ENCODE measurements at places on chromosomes 7 and 10.

- DNase-seq, result no peak
Measured at GRCh38 chr10:86963341-86963919, 4.9 kb upstream of the ADIRF start.

DNA sequence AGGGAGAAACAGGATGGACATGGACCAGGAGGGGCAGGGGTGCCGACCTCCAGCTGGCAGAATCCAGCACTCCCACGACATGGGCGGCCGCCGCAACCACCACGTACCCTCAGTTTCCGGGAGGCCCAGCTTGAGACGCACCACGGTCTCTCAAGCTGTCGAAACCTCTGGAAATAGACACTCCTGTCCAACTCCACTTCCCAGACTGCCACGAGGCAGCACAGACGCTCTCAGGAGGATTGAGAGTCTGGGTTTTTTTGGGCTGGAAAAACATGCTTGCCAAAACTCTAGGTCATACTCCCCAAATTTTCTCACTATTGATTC lies 37.9 kb upstream of the PDGFA start:
- DNase-seq, result no peak

- no peak for DNase-seq
Measured at GRCh38 chr10:36194276-36194675, 552.2 kb upstream of the FZD8 start.

DNA sequence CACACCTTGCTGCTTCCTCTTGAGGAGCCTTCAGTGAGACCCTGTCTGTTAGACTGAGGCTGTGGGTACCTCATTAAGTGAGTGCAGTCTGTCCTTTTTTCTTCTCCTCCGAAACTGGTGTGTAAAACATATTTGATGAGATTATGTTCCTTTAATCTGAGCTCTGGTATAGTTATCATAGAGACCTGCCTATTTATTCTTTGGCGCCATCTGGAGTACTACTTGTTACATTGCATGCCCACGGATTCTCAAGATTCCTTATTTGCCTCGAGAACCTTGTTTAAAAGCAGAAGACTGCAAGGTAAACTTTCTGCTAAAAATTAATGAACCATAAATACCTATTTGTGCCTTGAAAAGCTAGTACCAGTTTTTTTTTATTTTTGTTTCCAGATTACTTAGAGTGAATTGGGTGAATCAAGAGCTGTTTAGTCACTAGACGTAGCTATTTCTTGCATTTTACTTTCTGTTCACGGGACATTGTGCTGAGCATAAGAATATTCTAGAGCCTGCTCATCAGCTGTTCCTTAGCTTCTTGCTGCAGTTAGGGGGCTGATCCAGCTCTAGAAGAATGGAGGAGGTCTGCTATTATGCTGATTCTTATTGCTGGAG lies 16.9 kb upstream of the STMP1 start:
- no peak for DNase-seq

- no peak for DNase-seq
Measured at GRCh38 chr7:118836933-118837332, 612.4 kb downstream of the ANKRD7 start.

GRCh38 chr10:97717627-97718026 lies 4.1 kb downstream of the MARVELD1 start:
- DNase-seq, result no peak

GRCh38 chr10:35821339-35821911 lies 179.3 kb upstream of the FZD8 start:
- no peak for DNase-seq

DNA sequence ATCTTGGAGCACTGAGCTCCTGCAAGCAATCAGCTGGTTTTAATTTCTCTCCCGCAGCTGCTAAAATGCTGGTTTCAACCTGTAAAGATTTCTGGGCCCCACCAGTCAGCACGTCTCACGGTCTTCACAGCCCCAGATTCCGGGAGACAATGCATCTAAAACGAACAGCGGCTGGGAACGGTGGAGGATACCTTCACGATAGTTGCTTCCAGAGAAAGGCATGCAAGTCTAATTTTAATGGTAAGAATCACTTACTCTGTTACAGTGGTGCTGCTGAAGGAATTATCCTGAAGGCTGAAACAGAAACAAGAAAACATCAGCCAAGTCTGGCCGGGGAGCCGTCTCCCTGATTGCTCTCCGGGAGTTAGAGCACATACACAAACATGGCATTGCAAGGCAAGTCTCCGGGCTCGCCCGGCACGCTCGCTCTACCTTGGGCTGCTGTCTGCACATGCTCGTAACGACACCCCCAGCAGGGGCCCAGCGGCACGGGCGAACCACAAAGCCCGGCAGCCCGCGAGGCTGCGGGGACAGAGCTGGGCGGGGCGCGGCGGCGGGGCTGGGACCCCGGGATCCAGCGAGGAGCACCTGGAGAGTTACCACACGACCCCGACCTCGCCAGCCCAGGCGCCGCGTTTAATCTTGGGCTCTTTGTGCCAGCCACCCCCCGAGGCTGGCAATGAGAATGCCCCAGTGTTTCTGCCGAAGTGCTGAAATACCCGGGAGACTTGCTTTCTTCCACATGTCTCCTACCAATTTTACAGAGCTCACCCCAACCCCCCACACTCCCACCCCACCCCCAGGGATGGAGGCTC lies at the start of gene FAM13C:
TSS of gene FAM13C (minus strand) at position 406 of the 815 bp plus-strand sequence. CDS start at position 317, 89 bp downstream.
- DNase-seq, result no peak

DNA sequence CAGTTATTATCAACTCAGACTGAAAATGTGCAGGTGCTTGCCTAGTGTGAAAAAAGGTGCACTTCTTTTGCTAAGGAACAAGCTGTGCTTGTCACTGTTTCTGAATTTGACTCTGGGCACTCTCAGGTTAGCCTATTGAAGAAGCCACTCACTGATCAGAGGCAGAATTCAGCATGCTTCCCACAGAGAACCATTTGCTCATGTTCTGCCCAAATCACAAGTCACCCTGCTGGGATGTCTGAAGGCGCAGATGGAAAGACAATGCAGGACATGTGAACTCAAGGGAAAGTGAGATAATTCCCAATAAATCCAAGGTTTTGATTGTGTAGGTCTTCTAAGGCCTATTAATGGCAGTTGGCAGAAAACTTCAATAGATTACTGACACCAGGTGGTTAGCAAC lies 47.8 kb upstream of the CSTF2T start:
- no peak for DNase-seq

- DNase-seq, result no peak
Measured at GRCh38 chr7:26155531-26156375, 3.8 kb downstream of the NFE2L3 start.

DNA sequence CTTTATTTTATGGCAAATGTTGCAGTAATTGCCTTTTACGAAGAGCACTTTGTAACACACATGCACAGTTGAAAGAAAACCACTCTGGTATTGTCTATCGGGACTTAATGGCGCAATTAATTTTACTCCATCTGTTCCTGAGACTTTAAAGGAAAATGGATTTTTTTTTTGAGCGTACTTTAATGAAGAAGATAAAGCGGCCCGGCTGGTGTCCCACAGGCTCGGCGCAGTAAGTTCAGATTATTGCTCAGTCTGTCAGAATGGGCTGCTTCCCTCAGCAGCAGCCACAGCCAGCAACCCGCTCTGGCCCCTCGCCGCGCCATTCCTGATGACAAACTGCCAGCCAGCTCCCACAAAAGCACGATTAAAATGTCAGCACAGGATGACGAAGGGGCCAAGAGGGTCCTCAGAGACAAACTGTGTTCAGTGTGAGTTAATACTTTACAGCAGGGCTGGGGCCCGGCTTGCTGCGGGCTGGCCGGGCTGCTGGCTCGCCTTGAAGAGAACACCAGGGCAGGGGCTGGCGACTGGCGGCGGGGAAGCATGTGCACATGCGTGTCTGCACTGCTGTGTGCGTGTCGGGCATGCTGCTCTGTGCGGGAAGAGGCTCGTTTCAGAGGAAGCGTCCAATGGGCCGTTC lies 501.0 kb upstream of the GALNT17 start:
- DNase-seq, result no peak

GRCh38 chr7:24052572-24053260 lies 231.3 kb upstream of the NPY start:
- no peak for DNase-seq
